Progenitor cell of endocrine pancreas (in vitro differentiated cells): ENCODE measurements at places on chromosomes 3 and 15.

- no peaks in the 10 kb centered on the region for H3K27me3 ChIP-seq
- no peak overlapping the region for H3K4me3 ChIP-seq
- no peaks in the 10 kb centered on the region for H3K4me1 ChIP-seq
- no peak overlapping the region for H3K27ac ChIP-seq
These were observed 32.7 kb downstream of the GNB4 start for GRCh38 chr3:179418610-179419009.

- no peaks in the 10 kb centered on the region for H3K36me3 ChIP-seq
- H3K27ac ChIP-seq: no peak overlapping the region
- no peak overlapping the region for H3K4me3 ChIP-seq
- no peaks in the 10 kb centered on the region for H3K27me3 ChIP-seq
These were observed 81.7 kb upstream of the C3orf80 start for GRCh38 chr3:160143482-160143881.

DNA sequence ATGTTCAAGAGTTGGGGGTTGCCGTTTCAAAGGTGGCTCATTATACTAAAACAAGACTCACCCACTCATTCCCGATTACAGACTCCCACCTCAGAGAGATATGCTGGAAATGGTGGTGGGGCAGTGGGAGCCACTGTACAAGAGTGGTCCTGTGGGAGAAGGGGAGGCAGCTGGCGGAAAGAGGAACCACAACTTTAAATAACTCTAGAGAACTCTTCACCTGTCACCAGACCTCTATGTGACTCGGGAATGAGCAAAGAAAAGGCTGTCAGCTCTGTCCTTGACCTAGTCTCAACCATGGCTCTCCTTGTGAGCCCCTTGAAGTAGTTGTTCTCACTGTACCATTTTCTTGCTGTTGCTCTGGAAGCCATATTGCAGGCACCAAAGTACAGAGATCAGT lies 293.8 kb downstream of the CHST2 start:
- no peak for DNase-seq
- no peaks in the 10 kb centered on the region for H3K36me3 ChIP-seq
- no peak overlapping the region for H3K4me3 ChIP-seq
- H3K27ac ChIP-seq: no peak overlapping the region
- H3K27me3 ChIP-seq: peaks cover 6% of the 10 kb centered on the region

- H3K4me3 ChIP-seq: no peak overlapping the region
- no peak overlapping the region for H3K27ac ChIP-seq
- no peaks in the 10 kb centered on the region for H3K4me1 ChIP-seq
These were observed 28.0 kb downstream of the KLHDC8B start for GRCh38 chr3:49199239-49199899.
